ENCODE measurements at places on chromosomes 4 and X.

DNA sequence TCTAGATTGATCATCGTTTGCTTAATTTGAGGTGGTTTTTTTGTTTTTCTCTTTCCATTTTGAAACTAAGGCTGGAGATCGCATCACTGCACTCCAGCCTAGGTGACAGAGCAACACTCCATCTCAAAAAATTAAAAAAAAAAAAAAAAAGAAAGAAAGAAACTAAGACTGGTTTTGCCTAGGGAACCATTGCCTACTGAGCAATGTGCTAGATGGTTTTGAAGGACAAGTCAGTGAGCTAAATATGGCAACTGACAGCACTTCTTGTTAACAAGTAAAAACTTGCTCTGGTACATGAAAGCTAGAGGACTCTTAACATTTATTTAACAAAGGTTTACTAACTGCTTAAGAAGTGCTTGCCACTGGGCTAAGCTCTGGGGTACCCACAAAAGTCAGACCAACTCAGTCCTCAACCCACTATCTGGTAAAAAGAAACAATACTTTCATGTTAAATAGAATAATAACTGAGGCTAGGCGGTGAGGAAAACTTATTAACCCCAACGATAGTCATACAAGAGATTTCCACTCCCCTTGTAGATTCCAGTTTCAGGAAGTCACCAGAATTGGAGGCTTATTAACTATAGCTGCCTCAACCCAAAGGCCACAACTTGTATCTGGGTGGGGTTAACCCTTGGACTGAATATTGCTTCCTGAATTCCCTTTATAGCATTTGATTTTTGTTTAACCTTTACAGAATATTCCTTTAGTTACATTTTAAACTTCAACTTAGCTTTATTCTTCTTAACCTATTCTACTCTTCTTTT is 111.6 kb downstream of the FRYL start:
- DNase-seq = no peak
- no peaks in the 10 kb centered on the region for H3K4me1 ChIP-seq
- H3K27ac ChIP-seq = no peak overlapping the region
- H3K36me3 ChIP-seq = no peaks in the 10 kb centered on the region
- H3K27me3 ChIP-seq = no peaks in the 10 kb centered on the region

GRCh38 chr4:175106301-175106700 is 188.1 kb downstream of the ADAM29 start:
- DNase-seq = no peak
- H3K27ac ChIP-seq = peak overlapping the region; percentile 25
- H3K4me1 ChIP-seq = no peaks in the 10 kb centered on the region
- H3K27me3 ChIP-seq = no peaks in the 10 kb centered on the region

DNA sequence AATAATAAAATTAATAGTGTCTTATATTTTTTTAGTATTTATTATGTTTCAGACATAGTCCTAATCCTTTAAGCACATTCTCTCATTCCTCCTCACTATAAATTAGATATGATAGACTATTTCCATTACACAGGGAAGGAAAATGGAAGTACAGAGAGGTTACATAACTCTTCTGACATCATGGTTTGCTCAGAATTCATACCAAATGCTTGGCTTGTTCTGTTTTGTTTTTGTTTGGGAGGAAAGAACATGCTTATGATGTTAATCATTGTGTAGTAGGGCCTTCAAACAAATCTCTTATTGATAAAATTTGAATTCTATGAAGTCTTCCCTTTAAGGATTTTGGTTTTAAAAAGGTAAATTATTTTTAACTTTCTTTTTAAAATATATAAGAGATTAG is 59.5 kb downstream of the RXFP1 start:
- no peaks in the 10 kb centered on the region for H3K4me1 ChIP-seq
- H3K27ac ChIP-seq = no peak overlapping the region
- no peaks in the 10 kb centered on the region for H3K27me3 ChIP-seq
- no peak for DNase-seq

DNA sequence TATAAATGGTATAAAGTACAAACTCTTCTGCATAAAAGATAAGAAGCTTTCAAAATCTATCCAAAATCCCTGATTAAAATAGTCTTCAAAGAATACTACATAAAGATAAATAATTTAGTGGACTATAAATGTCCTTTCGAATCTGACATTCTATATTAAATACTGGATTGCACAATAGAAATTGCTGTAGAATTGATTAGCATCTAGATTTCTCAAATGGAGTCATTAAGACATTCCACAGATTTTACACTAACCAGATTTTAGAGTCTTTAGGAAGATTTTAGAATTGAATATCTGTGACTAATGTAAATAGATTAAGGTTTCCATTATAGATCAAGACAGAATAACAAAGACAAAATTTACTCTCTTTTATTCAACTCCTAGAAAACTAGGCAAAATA is 663.9 kb downstream of the STPG2 start:
- H3K27me3 ChIP-seq = no peaks in the 10 kb centered on the region
- H3K4me3 ChIP-seq = no peak overlapping the region
- H3K4me1 ChIP-seq = no peaks in the 10 kb centered on the region
- DNase-seq = no peak

- DNase-seq = no peak
- H3K4me1 ChIP-seq = no peaks in the 10 kb centered on the region
- no peaks in the 10 kb centered on the region for H3K36me3 ChIP-seq
- H3K27ac ChIP-seq = no peak overlapping the region
Measured at GRCh38 chrX:125004799-125005198, 314.9 kb upstream of the TEX13C start.

DNA sequence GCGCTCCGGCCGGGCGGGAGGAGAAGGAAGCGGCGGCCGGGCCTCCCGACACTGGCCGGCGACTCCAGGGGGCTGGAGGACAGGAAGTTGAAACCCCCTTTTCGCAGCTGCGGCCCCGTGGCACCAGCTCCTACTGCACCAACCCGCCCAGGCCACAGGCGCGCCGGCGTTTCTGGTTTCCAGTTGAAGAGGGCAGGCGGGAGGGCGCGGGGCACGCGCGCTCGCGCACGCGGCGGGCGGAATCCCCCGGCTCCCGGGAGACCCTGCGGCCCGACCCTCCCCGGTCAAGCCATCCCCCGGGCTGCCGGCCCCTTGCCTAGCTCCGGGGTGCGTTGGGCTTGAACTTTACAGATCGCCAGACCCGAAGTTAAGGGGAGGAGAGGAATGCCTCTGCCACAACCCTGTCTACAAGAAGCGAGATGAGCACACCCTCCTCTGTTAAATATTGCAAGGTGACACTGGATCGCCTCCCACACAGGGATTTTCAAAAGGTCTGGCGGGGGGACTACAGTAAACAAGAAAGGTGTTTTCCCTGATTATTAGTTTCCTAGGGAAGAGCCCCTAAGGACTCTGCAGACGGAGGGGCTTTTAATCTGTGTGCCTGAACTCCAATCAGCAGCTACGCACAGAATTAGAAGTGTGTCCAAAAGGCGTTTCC is 1.4 kb downstream of the ELOVL6 start:
- DNase-seq = peak; percentile 40
- no peaks in the 10 kb centered on the region for H3K27me3 ChIP-seq
- H3K4me1 ChIP-seq = no peaks in the 10 kb centered on the region

- no peak overlapping the region for H3K27ac ChIP-seq
- peaks cover 18% of the 10 kb centered on the region for H3K27me3 ChIP-seq
- DNase-seq = no peak
- H3K4me1 ChIP-seq = peaks cover 8% of the 10 kb centered on the region
- H3K4me3 ChIP-seq = no peak overlapping the region
- no peaks in the 10 kb centered on the region for H3K36me3 ChIP-seq
Measured at GRCh38 chr4:186557061-186557460, 1.7 kb upstream of the MTNR1A start.

GRCh38 chrX:111309083-111309482 is 38.8 kb upstream of the CAPN6 start:
- no peak for DNase-seq
- no peak overlapping the region for H3K4me3 ChIP-seq
- no peaks in the 10 kb centered on the region for H3K27me3 ChIP-seq
- no peaks in the 10 kb centered on the region for H3K36me3 ChIP-seq

DNA sequence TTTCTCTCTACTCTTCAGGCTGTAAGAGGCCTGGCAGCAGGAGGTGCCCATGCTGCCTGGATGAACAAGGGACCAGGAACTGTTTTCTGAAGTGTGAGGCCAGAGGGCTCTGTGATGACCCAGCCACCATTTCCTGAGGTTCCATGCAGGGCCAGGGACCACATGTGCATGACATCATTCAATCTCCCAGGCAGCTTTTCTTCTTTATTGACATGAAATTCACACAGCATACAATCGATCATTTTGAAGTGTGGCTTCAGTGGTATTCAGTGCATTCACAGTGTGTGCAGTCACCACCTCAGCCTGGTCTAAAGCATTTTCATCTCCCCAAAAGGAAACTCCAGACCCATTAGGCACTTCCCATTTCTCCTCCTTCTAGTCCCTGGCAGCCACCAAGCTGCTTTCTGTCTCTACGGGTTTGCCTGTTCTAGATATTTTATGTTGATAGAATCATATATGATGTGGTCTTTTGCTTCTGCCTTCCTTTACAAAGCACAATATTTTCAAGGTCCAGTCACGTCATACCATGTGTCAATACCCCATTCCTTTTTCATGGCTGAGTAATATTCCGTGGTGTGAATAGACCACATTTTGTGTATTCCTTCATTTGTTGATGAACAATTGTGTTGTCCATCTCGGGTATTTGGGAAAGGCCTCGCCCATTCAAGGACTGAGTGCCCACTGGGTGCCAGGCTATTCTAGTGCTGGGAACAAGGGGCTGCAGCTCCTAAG is 93.1 kb downstream of the PSAPL1 start:
- no peaks in the 10 kb centered on the region for H3K36me3 ChIP-seq
- no peak overlapping the region for H3K27ac ChIP-seq

- no peaks in the 10 kb centered on the region for H3K36me3 ChIP-seq
- peak overlapping the region; percentile 99 for H3K27ac ChIP-seq
- DNase-seq = no peak
- no peaks in the 10 kb centered on the region for H3K27me3 ChIP-seq
- peaks cover 14% of the 10 kb centered on the region for H3K4me1 ChIP-seq
- no peak overlapping the region for H3K4me3 ChIP-seq
Measured at GRCh38 chr4:140250989-140251552, 97.1 kb upstream of the MAML3 start.

DNA sequence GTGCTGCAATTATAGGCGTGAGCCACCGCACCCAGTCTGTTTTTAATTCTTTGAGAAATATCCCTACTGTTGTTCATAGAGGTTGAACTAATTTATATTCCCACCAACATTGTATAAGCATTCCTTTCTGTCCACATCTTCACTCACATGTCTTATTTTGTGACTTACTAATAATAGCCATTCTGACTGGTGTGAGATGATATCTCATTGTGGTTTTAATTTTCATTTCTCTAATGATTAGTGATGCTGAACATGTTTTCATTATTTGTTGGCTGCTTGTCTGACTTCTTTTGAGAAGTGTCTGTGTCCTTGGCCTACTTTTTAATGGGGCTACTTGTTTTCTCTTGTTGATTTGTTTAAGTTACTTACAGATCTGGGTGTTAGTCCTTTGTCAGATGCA is 310.9 kb upstream of the MAOA start:
- H3K36me3 ChIP-seq = no peaks in the 10 kb centered on the region
- no peak overlapping the region for H3K27ac ChIP-seq
- no peaks in the 10 kb centered on the region for H3K4me1 ChIP-seq
- H3K27me3 ChIP-seq = no peaks in the 10 kb centered on the region
- DNase-seq = no peak

GRCh38 chr4:127968586-127968985 is 3.4 kb downstream of the ABHD18 start:
- peaks cover 5% of the 10 kb centered on the region for H3K4me1 ChIP-seq
- no peak overlapping the region for H3K4me3 ChIP-seq
- no peak for DNase-seq
- no peaks in the 10 kb centered on the region for H3K27me3 ChIP-seq
- H3K36me3 ChIP-seq = no peaks in the 10 kb centered on the region
- no peak overlapping the region for H3K27ac ChIP-seq

DNA sequence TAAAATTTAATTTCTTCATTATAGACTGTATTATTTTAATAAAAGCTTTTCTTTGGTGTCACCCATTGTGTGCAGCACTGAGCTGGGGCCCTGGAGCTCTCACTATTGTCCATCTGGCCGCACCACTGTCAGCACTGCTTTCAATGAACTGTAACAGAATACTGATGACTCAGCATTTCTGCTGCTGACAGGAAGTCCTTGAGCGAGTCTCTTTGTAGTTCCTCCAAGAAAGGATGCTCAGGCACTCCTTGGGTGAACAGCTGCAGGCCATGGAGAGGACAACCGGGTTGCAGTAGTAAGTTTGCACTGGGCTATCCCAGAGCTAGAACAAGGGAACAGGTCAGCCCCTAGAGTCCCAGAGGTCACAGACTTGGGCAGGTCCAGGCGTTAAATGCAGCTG is 81.6 kb downstream of the SORBS2 start:
- H3K27ac ChIP-seq = no peak overlapping the region
- H3K4me1 ChIP-seq = no peaks in the 10 kb centered on the region
- no peaks in the 10 kb centered on the region for H3K36me3 ChIP-seq

DNA sequence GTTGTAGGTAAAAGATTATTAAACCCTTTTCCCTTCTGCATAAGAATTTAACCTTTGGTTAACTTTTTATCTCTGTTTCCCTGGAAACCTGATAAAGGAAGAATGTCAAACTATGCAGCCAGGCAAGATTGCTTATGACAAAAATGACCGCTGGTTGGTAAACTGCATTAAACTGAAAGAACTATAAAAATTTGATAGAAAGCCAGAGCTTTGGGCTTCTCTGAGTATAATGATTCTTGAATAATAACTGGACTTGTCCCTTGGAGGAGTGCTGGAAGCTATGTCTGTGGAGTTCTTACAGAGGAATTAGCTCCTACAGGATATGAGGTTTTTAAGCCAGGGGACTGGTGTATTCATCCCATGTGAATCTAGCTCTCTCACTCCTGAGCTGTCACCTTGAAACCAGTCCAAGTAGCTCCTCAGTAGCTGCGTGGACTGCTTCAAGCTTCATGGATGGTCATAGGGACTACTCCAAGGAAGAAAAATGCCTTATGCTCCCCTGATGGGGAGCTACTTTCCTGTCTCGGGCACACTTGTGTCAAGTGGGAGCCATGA is 52.0 kb downstream of the RASL11B start:
- H3K4me1 ChIP-seq = no peaks in the 10 kb centered on the region
- DNase-seq = no peak
- H3K36me3 ChIP-seq = no peaks in the 10 kb centered on the region
- H3K4me3 ChIP-seq = no peak overlapping the region
- no peak overlapping the region for H3K27ac ChIP-seq

DNA sequence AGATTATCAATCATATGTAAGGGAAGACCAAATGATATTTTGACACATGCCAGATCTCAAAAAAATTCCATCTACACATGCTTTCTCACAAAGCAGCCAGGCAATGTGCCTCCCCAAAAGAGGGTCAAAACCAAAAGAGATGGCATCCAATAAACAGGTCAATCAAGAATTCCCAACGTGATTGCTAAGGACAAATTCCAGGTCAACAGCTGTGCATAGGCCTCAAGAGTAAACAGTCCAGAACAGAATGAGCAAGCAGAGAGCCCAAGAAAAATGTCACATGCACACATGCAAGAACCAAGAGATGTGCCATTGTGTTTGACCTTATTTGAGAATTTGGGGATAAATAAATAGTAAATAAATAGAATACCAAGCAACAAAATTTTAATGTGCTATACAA is 136.7 kb downstream of the APBB2 start:
- H3K36me3 ChIP-seq = no peaks in the 10 kb centered on the region
- H3K4me1 ChIP-seq = no peaks in the 10 kb centered on the region
- no peak overlapping the region for H3K27ac ChIP-seq
- no peak for DNase-seq
